ENCODE measurements at places on chromosomes 2 and 18.

- no peak for DNase-seq
These were observed 2.5 kb upstream of the ANKRD39 start for GRCh38 chr2:96860065-96861029.

DNA sequence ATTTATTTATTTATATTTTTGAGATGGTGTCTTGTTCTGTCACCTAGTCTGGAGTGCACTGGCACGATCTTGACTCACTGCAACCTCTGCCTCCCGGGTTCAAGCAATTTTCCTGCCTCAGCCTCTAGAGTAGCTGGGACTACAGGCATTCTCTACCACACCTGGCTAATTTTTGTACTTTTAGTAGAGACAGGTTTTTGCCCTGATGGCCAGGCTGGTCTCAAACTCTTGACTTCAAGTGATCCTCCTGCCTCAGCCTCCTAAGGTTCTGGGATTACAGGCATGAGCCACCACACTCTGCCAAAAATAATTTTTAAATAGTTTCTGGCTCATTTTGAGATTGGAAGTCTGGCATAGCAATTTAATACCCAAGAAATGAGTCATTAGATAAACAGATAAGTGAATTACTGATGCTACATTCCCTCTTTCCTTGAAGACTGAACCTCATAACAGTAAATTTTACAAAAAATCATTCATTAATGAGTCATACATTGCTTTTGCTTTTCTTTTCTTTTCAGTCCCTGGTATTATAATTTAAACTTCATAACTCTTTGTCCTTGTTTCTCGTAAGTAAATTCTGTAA is 881.6 kb upstream of the PIK3C3 start:
- no peak for DNase-seq

DNA sequence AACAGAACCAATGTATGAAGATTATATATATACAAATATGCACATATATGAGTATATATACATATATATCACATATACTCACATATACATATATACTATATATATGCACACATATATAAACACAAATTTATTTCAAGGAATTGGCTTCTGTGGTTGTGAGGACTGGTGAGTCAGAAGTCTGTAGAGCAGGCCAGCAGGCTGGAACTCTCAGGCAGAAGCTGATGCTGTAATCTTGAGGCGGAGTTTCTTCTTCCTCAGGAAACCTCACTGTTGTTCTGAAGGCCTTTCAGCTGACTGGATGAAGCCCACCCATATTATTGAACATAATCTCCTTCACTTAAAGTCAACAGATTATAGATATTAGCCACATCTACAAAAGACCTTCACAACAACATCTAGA is 143.9 kb upstream of the CREB1 start:
- no peak for DNase-seq

DNA sequence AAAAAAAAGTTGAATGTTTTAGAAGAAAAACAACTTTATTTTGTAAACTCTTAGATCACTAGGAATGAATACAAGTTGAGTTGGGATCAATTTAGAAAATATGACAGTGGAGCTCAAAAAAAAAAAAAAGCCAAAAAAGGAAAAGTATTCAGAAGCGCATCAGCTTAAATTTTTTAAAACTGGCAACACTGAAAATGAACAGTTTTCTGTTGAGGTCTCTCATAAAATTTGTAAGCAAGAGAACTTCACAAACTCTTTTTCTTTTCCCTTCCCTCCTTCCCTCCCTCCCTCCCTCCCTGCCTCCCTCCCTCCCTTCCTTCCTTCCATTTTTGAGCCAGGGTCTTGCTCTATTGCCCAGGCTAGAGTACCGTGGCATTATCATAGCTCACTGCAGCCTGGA is 143.9 kb downstream of the B3GNT2 start:
- no peak for DNase-seq

GRCh38 chr2:25338401-25338800 is 3.3 kb downstream of the DNMT3A start:
- no peak for DNase-seq

All from C1 segment of cervical spinal cord (tissue), 14 donors.